ENCODE measurements at places on chromosomes 6 and 20.

GRCh38 chr20:37405351-37405897, 59.5 kb downstream of the SRC start:
- DNase-seq, result no peak

GRCh38 chr6:44349904-44350649, 7.6 kb downstream of the SPATS1 start:
- DNase-seq, result no peak

- DNase-seq, result peak; percentile 27
Measured at GRCh38 chr20:4160761-4161305, 145.5 kb upstream of the RNF24 start.

- DNase-seq, result no peak
Measured at GRCh38 chr6:78962448-78962847, 95.1 kb downstream of the IRAK1BP1 start.

Measured in fibroblast of skin of left biceps (primary cell).